OCI-LY7 (cell line): ENCODE measurements at places on chromosomes 5 and 9. TPM values are rescaled to one million over a fixed set of nuclear protein-coding genes. Genes with fewer than 3 reads are reported as not detected.
A peak's percentile ranks its signal among the peaks of the same experiment; 100 is the strongest.

DNA sequence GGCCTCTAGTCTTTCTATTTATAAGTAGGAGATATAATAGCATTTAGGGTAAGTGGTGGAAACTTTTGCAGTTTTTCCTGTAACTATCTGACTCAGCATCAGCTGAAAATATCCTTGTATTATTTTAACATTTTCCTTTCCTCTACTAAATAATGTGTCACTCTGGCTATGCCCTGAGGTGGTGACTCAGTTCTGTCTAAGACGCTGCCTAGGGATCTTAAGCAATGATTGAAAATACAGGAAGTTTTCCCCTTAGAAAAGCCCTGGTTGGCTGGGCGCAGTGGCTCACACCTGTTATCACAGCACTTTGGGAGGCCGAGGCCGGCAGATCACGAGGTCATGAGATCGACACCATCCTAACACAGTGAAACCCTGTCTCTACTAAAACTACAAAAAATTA is 9.3 kb upstream of the EDIL3 start:
- DNase-seq: no peak

DNA sequence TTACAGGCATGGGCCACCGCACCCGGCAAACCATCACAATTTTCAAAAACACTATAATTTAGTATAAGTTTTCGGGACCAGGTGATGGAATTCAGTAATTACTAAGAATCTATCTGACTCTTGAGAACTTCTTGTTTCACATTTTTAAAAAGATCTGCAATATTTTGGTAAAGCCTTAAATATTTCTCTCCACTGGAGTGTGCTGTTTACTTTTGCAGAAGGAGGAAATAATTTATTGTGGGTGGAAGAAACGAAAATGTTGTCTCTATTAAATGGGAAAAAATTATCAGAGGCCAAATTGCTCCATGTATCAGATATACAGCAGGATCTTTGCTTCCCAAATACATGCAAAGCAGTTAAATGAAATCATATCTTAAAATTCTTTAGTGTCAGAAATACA is 566.8 kb upstream of the CYLC2 start:
- DNase-seq: no peak

GRCh38 chr5:141512390-141512910 is 23.6 kb downstream of the PCDHGC5 start:
- DNase-seq: peak; percentile 90

- no peak for DNase-seq
These were observed 21.5 kb downstream of the EXOC3 start for GRCh38 chr5:464446-464842.

- no peak for DNase-seq
These were observed 95.8 kb downstream of the ANKRD18B start for GRCh38 chr9:33619666-33620404.

DNA sequence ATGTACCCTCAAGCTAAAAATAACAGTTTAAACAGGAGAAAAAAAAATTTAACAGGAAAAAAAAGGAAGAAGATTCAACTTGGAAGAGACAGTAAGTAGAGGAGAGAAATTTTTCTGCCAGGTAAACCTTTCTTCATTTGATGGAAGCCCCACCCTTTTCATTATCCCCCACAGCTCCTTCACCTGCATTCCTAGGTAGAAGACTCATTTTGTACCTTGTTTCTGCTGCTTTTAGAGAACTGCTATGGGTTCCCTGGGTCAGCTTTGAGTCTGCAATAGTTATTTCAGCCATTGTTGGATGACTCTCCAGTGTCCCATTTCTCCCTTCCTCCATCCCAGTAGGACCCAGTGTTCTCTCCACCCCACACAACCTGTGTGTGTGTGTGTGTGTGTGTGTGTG is 74.1 kb upstream of the CPEB4 start:
- DNase-seq: no peak

GRCh38 chr9:83220730-83221129 is 157.8 kb upstream of the RASEF start:
- DNase-seq: no peak

DNA sequence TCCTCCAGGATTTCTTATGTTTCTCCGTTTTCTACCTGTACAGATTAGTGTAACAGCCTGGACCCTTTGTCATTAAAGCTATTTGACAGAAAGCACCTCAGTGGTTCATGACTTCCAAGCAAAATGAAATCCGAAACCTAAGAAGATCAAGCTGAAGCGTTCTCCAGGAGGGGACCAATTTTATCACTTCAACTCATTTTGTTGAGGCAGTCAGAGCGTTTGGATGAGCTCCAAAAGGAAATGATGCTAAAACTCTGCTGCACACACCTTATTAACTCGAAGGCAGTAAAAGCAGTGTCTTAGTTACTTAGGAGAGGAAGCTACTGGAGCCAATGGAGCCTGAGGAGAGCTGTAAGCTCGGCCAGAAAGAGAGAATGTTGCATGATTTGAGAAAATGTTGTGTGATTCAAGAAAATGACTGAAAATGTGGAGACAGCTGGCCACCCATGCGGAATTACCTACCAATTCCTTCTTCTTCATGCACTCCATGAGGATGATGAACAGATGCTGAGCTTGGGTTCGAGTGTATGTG is 346.7 kb upstream of the KLF9 start:
- DNase-seq: no peak

The MYORG gene
- 3.9 and 4.0 TPM in 2 replicates for total RNA-seq
